ENCODE measurements at places on chromosomes 1 and 21. TPM values are rescaled to one million over a fixed set of nuclear protein-coding genes. Genes with fewer than 3 reads are reported as not detected.

GRCh38 chr21:45894450-45894825, 87.1 kb upstream of the COL6A1 start:
- no peak for DNase-seq

- no peak for DNase-seq
Observed at GRCh38 chr21:37297364-37297763, 30.2 kb upstream of the VPS26C start.

- no peak for DNase-seq
Observed at GRCh38 chr1:235327559-235328270, at the start of gene ARID4B. ARID4B (minus strand) TSS chr1:235328179; CDS start chr1:235326919, 1,260 bp downstream.

GRCh38 chr1:66553846-66554245, 19.9 kb downstream of the SGIP1 start:
- DNase-seq: no peak

GRCh38 chr1:22611530-22611947, 24.9 kb upstream of the C1QA start:
- DNase-seq: peak; percentile 53

DNA sequence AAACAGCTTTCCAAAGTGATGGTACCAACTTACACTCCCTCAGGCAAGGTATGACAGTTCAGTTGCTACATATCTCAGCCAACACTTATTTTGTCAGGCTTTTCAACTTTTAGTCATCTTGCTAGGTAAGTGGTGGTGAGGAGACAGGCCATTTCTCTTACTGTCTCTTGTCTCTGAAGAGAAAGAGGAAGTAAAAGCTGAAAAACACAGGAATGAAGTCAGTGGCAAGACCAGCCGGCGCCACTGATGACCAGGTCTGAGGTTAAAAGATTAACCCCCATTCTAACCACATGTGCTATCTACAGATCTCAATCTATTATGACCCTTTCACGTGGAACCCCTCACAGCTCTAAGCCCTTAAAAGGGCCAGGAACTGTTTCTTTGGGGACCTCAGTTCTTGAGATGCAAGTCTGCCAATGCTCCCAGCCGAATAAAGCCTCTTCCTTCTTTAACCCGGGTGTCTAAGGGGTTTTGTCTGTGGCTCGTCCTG, 4.2 kb downstream of the ADCY10 start:
- no peak for DNase-seq

GRCh38 chr1:34865981-34866761, 6.6 kb upstream of the SMIM12 start:
- DNase-seq: peak; percentile 63

DNA sequence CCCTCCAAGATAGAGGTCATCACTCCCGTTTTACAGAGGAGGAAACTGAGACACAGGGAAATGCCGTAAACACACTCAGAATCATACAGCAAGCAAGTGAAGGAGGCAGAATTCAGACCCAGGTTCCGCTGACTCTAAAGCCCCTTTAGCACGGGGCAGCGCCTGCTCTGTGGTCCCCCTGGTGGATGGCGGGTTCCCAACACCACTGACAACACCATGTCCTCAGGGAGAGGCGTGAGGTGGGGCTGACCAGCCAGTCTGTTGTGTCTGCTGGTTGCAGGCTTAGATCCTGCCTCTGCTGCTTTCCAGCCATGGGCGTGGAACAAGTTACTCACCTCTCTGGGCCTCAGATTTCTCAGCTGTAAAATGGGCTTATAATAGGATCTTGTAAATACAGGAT, 617.3 kb downstream of the MATN1 start:
- DNase-seq: peak; percentile 14

GRCh38 chr1:33709783-33710718, 153.8 kb upstream of the HMGB4 start:
- no peak for DNase-seq

GRCh38 chr1:211036381-211037060, 97.4 kb downstream of the KCNH1 start:
- DNase-seq: no peak

- DNase-seq: peak; percentile 65
Observed at GRCh38 chr1:96487394-96487793, 234.2 kb upstream of the PTBP2 start.

GRCh38 chr1:174894117-174894762, 105.5 kb upstream of the CACYBP start:
- DNase-seq: no peak

- DNase-seq: no peak
Observed at GRCh38 chr1:161166669-161167548, 683 bp downstream of the PPOX start.

DNA sequence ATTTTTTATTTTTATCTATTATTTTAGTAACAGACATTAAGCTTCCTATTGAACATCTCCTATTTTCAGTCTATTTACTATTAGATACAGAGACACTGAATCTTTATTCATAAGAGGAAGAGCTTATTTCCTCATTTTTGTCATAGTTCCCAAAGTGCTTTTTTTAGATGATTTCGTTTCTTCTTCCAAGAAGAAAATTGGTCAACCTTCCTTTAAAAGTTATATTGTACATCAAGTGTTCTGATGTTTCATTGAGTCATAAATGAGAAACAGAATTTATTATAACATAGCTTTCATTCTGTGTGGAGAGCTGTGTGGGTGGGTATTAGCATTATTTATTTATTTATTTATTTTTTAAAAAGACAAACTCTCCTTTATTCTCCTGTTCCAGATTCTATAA, 50.6 kb upstream of the BACH1 start:
- DNase-seq: no peak

The FCRLB gene
- total RNA-seq: 0.62 TPM

The NR1I3 gene
- total RNA-seq: not detected

The CCDC30 gene
- total RNA-seq: 2.9 TPM

The CFHR2 gene
- not detected for total RNA-seq

The PHACTR4 gene
- 61.0 TPM for total RNA-seq

The C1orf210 gene
- total RNA-seq: not detected

The LRRC42 gene
- total RNA-seq: 28.1 TPM

The TAL1 gene
- total RNA-seq: 50.2 TPM

The RAB7B gene
- not detected for total RNA-seq

The FCAMR gene
- total RNA-seq: not detected
